Stromal cell of bone marrow (primary cell): ENCODE measurements at places on chromosomes 4 and X.

- no peak for DNase-seq
Observed at GRCh38 chrX:7071390-7071789, 76.1 kb upstream of the STS start.

- no peak for DNase-seq
Observed at GRCh38 chrX:63750811-63751210, 34.2 kb downstream of the ARHGEF9 start.

DNA sequence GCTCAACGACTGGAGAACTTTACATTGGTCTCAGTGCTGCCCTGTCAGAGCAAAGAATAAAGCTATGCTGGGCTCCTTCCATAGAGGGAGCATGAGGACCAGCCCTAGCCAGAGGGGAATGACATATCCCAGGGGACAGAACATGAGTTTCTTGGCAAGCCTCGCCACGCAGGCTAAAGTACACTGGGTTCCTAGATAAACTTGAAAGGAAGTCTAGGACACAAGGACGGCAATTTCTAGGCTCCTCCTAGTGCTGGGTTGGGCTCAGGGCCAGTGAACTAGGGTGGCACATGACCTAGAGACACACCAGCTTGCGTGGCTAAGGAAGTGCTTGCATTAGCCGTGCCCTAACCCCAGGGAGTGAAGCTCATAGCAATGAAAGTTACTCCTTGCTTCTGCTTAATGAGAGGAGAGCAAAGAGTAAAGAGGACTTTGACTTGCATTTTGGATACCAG is 141.0 kb downstream of the MAB21L2 start:
- DNase-seq: peak; percentile 28

GRCh38 chr4:5797866-5798265 is 86.9 kb downstream of the EVC start:
- no peak for DNase-seq

DNA sequence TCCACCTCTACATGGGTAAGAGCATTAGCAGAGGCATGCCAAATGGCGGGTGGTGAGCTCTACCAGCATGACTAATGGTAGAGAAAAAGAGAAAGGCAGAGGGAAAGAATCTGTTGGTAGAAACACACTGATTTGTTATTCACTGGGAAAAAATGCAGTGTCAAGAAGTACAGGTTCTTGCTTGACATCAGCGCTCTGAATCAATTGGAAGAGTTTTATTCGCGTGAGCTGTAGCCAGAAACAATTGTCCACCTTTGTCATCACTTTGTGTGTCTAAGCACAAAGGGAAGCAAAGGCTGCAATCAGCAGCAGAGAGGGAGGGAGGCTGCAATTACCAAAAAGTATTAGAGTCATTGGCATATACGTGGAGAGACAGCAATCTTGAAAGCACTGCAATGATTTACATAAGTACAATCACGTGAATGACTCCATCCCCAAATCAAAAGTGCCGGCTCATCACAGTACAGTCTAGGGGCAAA is 67.7 kb upstream of the HS3ST1 start:
- no peak for DNase-seq

- no peak for DNase-seq
Observed at GRCh38 chr4:170589597-170590191, 499.9 kb upstream of the AADAT start.

GRCh38 chr4:13627178-13627605 is 333 bp downstream of the BOD1L1 start:
- DNase-seq: no peak

GRCh38 chr4:520683-521023 is 21.6 kb downstream of the PIGG start:
- DNase-seq: no peak

DNA sequence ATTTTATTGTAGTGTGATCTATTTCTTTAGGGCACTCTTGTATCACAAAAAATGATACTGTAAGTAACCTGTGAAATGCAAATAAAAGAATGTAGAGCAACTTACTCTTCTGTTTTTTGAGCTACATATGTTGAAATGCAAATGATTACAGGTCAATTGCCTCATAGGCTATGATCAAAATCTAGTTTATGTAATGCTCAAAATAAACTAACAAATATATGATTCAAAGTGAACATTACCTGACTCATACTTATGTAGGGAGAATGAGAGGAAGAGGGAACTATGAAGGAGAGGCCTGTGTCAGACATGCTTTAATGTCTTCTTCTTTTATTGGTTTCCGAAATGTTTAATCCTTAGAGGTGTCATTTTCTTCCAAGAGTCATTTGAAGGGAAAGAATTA is 5.0 kb upstream of the RPS6KA3 start:
- DNase-seq: no peak

GRCh38 chr4:162977788-162978187 is 188.9 kb downstream of the NAF1 start:
- no peak for DNase-seq

DNA sequence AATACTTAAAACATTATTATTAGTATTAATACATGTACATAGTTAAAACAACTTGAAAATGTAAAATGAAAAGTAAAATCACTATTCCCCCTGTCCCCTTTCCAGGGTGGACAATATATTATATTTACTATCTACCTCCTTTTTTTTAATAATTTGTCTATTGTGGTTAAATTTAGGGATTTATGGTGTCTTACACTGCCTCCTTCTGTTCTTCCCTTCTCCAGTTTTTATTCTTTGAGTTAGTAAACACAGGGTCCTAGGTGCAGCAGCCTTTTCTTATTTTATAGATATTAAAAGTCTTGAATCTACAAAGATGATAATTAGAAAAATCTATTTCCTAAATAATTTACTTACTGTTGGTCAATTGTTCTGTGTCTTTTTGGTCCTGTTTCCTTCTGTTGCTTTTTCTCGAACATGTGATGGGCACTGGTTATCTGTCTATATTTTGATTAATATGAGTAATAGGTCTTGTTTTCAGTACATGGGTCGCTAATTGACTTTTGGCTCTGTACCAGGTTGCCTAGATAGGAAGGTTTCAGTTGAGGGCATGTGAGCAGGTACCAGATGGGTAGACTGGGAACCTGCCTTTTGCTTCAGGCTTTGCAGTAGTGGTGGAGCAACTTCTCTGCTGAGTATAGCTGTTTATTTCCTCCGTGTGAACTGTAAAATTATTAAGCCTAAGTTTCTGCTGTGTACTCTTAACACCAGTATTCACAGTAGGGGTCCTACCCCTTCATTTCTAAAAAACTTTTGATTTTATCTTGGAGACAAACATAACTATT is 1.1 kb downstream of the NUDT9 start:
- DNase-seq: no peak

- DNase-seq: no peak
Observed at GRCh38 chr4:24473309-24473721, 111.0 kb downstream of the DHX15 start.

GRCh38 chrX:23434356-23434884 is 99.8 kb downstream of the PTCHD1 start:
- DNase-seq: peak; percentile 83

- no peak for DNase-seq
Observed at GRCh38 chrX:5117816-5118215, 1110.9 kb downstream of the NLGN4X start.

DNA sequence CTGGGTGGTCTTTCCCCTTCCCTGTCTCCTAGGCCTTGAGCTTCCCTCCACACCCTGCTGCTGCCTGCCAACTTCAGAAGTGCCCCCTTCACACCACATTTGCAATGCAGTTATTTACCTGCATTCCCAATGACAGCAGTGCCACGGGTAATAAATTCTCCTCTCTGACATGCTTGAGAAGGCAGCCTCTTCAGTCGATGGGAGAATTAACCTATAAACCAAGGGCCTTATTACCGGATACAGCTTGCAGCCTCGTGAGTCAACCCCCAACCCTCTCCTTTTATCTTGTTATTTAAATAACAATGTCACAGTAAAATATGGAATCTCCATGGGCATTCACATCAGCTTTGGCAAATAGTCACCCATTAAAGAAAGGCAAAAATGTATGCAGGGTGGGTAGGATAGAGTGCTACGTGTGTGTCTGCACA is 34.7 kb upstream of the LGI2 start:
- DNase-seq: no peak

GRCh38 chr4:154565704-154566103 is 2.9 kb downstream of the FGB start:
- DNase-seq: no peak

DNA sequence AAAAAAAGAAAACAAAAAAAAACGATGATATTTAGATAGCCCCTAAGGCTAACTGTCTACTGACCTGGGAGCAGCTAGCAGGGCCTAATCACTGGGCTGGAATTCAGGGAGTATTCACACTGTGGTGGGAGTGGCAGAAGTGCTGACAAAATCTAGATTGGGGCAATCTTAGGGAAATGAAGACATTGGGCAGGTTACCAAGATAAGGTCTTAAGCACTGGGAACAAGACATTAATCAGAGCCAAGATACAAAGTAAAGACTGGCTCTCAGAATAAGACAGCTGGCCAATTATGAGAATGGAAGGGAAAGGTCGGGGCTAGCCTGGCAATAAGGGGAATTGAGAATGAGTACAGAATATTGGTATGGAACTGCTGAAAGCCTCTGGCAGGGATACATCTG is 100.2 kb upstream of the GRIA3 start:
- DNase-seq: no peak

DNA sequence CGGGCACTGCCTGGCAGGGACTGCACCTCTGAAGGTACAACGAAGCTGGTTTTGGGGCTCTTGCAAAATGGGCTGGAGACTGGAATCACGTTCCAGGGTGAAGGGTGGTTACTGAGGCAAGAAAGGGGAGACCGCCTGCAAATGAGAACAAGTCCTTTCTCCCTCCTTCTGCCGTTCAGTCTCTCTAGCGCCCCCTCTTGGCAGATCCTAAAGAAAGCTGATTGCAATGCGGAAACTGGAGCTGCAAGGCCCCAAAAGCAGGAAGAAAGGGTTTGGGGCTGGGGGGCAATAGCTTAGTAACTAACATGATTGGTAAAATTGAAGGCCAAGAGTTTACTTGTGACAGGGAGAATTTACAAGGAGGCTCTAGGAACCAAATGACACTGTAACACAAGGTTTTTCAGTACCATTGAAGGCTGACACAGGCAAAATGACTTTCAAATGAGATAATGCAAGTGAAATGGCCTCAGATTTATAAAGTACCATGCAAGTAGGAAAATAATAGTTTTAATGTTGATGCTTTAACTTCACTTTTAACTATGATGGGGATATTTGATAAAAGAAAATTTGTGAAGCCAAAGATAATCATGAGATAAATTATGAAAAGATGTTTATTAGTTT is 222.7 kb upstream of the HAND2 start:
- no peak for DNase-seq

DNA sequence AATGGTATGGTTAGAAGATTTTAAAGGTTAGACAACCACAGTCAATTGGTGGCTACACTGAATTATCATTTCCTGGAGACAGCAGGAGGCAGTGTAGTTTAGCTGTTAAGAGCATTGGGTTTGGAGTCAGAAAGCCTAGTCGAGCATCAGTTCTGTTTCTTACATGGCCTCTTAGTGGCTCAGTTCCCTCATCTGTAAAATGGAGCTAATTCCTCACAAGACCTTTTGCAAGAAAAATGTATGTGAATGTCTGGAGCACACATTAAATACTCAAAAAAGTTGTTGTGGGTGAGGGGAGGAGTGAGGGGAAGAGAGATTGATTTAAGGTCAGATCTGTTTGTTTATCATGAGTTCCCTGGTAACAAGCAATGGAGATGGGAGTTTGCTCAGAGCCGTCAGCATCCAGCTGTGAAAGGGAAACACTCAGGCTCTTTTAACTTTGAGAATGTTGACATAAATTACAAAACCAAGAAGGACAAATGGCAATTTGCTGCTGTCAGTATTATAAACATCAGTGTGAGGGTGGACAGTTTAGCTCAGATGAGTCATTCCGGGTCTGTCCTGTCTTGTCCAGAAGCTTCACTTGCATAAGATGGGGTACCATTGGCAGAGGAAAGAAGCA is 98.2 kb upstream of the PGRMC2 start:
- DNase-seq: peak; percentile 35

DNA sequence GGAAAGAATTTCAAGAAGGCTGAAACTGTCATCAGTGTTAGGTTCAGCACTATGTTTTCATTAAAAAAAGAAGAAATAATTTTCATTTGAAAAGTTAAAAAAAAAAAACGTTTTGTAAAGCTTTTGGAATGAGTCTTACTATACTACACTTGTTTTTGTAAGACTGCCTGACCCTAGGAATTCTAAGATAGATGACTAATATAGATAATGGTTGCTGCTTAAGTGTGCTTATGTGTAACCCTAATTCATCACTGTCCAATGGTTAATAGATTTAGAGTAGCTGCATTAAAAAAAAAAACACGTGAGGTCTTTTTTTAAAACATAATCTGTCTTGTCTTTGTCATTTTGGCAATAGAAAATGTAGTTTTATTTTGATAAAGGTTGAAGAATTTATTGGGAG is 323.2 kb downstream of the IL1RAPL1 start:
- peak; percentile 1 for DNase-seq

DNA sequence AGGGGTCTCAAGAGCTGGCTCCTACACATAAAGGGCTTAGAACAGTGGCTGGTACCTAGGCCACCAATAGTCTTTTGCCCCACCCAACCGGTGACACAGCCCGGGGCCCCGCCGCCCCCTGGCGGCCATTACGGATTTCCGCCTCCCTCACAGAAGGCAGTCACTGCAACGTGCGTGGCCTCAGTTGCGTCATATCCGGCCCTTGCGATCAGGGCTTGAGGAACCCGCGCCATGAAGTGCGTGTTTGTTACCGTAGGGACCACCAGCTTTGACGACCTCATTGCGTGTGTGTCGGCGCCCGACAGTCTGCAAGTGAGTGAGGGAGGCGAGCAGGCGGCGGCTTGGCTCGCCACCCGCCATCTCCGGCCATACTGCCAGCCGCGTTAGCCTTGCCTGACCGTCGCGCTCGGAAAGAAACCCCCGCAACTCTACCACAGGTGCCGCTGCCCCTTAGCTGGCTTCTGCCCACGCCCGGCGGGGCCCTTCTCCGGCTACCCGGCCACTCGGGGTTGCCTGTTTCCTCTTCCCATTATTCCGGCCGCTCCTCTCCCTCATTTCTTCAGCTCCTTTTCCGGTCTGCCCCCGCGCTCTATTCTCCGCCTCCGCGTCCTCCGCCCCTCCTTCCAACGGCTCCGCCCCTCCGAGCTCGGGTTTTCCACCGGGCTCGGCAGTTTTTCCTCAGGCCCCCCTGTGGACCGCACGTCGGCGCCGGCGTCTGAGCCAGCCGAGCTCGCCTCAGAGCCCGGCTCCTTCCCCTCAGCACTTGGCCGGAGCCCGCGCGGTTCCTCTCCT is at the start of gene ALG13:
Gene ALG13 (plus strand): TSS at position 183 of the 792 bp plus-strand sequence. CDS start 49 bp downstream, at position 232.
- DNase-seq: peak; percentile 78

DNA sequence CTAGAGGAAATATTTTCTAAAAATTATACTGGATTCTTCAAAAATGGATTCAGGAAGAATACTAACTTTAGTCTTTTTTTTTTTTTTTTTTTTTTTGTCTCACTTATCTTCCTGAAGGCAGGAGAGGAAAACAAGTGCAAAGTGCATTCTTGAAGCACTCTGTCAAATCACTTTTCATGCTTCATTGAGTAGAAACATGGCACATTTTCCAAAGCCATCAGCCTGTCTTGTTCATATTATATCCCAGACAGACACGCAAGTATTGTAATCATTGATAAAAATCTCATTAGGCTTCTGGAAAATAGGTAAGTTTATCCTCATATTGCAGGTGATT is 1.2 kb downstream of the BBS12 start:
- DNase-seq: no peak

DNA sequence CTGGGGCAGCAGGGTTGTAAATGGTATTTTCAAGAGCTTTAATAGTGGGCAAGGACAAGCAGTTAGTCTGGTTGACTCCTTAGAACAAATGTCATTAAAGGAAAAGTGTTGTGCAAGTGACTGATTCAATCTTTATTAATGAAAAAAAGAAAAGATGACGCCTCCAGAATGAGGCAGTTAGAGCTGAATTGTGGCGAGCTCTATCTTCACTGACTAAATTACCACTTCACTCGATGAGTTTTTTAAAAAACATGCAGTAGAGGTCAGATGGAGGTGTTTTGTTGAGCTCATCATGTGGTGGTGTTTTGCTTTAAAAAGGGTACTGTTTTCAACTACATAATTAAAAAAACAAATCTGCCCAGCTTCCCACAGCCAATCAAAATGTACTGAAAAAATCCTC is 28.1 kb upstream of the TENM3 start:
- no peak for DNase-seq
